Activated T-cell treated with anti-CD3 and anti-CD28 coated beads, Interleukin-2, amount 50 U/mL, for 4 hours (primary cell): ENCODE measurements at places on chromosomes 12 and 14.

DNA sequence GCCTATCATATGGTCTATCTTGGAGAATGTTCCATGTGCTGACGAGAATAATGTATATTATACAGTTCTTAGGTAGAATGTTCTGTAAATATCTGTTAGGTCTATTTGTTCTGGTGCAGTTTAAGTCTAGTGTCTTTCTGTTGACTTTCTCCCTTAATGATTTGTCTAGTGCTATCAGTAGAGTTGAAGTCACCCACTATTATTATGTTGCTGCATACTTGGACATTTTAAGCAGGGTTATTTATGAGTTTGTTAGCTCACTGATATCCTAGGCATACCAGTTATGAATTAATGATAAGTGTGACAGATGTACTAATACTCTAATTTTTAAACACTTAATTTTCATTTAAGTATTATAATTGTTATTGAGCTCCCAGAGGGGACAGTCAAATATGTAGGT is 292.5 kb downstream of the AKAP6 start:
- DNase-seq, result no peak

DNA sequence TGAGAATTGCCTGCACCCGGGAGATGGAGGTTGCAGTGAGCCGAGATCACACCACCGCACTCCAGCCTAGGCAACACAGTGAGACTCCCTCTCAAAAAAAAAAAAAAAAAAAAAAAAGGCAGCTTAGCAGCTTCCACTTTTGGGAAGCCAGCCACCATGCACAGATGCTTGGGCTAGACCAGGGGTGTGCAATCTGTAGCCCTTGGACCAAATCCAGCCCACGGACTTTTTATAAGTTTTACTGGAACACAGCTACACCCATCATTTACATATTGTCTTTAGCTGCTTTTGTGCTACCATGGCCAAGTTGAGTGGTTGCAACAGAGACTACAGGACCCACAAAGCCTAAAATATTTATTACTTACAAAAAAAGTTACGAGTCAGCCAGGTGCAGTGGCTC is 6.7 kb downstream of the CIT start:
- no peak for DNase-seq

- peak; percentile 39 for DNase-seq
Measured at GRCh38 chr14:88551094-88551870, 3.5 kb downstream of the PTPN21 start.

DNA sequence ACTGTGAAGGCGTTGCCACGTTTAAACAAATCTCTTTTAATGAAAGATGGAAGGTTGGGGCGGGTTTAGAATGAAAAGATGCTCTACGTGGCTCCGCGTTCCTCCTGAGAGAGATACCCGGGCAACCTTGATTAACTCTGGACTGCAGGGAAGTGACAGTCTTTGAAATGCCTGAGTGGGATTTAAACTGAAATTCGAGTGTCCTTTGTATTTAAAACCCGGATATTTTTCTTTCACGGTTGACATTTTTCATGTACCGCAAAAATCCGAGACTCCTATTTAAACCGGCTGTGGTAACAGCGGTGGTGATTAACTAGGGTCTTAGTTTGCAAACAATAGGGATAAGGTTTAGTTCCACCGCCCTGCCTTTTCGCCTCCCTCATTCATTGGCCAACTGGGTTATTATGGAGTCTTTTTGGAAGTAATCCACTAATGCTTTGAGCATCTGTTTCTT is 707 bp downstream of the G2E3 start:
- DNase-seq, result no peak

GRCh38 chr12:59079002-59079401 is 158.7 kb upstream of the LRIG3 start:
- DNase-seq, result no peak

GRCh38 chr12:92614502-92614901 is 88.3 kb upstream of the PLEKHG7 start:
- DNase-seq, result no peak

GRCh38 chr12:11578461-11578993 is 70.9 kb upstream of the ETV6 start:
- DNase-seq, result no peak

GRCh38 chr12:132638541-132639408 is 20.2 kb downstream of the P2RX2 start:
- no peak for DNase-seq

DNA sequence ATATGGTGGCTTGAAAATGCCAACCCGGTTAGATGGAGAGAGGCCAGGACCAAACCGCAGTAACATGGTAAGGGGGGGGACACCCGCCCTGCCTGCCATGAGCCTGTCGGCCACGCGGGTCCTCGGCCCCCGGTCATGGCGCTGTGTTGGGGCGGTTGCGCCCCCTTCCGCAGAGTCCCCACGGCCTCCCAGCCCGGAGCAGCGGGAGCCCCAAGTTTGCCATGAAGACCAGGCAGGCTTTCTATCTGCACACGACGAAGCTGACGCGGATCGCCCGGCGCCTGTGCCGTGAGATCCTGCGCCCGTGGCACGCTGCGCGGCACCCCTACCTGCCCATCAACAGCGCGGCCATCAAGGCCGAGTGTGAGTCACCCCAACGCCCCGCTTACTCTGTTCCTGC is 10.1 kb upstream of the CRIP2 start:
- no peak for DNase-seq

GRCh38 chr14:83419420-83419819 is 1885.8 kb upstream of the SEL1L start:
- DNase-seq, result no peak

DNA sequence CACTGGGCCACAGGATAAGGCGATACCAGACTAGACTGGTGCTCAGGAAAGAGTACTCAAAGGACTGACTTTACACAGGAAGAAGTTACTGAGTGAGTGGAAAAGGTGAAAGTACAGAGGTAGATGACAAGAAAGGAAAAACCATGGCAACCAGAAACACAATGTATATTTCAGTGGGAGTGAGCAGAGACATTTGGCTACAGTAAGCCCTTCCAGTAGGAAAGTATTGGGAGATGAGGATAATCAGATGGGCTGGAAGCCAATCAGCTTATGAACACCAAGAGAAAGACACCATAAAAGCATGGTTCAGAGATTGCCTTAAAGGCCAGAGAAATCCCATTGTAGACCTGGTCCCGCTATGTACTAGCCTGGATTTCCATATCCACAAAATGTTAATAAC is 51.6 kb downstream of the TMTC1 start:
- no peak for DNase-seq

DNA sequence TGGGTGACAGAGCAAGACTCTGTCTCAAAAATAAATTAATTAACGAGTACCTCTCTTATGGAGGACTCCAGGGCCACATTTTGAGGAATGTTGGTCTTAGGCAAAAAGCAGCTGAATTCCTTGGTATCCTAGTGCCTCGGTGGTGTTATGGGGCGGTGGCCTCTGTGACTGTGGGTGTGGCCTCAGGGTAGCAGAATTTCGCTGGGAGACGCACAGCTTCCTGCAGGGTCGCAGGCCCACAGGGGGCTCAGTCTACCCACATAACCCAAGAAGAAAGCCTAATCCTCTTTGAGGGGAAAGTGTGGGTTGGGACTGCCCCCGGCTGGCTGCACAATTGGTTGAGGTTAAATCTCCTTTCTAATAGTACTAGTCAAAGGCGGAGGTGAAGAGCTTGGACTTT is 11.2 kb upstream of the SERPINA4 start:
- DNase-seq, result no peak

DNA sequence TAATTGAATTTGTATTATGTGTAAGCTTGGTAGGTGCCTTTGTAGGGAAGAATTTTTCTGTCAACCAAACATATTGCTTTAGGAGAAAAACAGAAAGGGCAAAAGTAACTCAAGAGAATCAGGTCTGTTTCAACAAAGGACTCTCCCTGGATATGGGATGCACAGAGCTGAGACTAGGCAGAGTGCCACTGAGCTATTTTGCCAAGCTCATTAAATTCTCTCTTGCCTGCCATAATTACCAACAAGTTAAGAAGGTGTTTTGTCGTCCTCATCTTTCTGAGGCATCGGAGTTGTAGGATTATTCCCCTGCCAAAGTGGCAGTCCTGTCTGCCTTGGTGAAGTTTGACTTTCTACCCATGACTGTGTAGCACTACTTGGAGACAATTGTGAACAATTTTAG is 438.9 kb upstream of the SEL1L start:
- no peak for DNase-seq

- DNase-seq, result no peak
Measured at GRCh38 chr12:66497008-66497897, 181.6 kb downstream of the GRIP1 start.
